Ureter (tissue), 1 donor: ENCODE measurements at places on chromosomes 16 and 17. TPM values are rescaled to one million over a fixed set of nuclear protein-coding genes. Genes with fewer than 3 reads are reported as not detected.

GRCh38 chr17:76367642-76368041 lies 13.9 kb upstream of the PRPSAP1 start:
- DNase-seq: no peak

DNA sequence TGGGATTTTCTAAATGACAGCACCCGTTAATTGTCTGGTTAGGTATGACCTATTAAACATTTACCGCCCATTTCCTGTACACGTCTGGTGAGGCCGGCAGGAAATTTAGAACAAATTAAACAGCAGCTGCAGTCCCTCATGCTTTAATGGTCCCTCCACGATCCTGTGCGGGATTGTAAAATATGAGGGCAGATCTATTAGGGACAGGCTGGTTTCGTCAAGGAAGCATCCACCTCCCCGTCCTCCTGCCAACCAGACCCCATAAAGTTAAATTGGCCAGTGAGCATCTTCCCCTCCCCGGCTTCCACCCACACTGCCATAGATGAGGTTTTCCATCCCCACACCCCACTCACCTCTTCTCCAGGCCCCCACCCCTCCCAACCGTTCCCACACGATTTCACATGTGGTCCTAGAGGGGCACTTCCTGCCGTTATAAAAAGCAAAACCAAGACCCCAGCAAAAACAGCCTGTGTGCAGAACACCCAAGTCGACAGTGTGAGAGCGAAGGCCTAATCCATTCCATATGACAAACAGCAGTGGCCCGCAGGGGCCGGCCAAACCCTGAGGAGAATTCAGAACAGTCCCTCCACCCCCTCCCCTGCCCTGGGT lies 331.9 kb downstream of the FOXL1 start:
- no peak for DNase-seq

DNA sequence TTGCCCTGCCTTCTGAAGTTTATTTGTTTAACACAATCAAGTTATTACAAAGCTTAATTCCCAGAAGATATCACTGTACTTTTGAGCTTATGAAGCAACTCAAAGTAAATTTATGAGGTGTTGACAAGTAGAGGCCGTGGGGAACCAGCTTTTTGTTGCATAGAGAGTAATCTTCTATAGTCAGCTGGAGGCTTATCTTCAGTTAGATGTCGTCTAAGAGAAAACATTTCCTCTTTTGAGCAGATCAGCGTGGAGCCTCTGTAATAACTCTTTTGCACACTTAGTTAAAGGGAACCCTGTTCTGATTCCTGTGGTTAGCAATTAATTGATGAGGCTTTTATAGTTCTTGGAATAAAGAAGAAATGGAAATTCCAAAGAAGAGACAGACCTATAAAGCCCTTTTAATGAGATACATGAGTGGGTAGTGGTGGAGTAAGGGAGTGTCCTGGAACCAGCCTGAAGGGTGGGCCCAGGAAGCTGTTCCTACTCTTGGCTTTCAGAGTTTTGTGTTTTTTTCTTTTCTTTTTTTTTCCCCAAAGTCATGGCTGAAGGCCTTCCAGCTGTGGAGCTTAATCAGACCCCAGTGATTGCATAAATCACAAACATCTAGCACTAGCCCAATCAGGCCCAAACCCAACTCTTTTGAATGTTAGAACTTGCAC lies 28.9 kb upstream of the MAP3K14 start:
- no peak for DNase-seq

DNA sequence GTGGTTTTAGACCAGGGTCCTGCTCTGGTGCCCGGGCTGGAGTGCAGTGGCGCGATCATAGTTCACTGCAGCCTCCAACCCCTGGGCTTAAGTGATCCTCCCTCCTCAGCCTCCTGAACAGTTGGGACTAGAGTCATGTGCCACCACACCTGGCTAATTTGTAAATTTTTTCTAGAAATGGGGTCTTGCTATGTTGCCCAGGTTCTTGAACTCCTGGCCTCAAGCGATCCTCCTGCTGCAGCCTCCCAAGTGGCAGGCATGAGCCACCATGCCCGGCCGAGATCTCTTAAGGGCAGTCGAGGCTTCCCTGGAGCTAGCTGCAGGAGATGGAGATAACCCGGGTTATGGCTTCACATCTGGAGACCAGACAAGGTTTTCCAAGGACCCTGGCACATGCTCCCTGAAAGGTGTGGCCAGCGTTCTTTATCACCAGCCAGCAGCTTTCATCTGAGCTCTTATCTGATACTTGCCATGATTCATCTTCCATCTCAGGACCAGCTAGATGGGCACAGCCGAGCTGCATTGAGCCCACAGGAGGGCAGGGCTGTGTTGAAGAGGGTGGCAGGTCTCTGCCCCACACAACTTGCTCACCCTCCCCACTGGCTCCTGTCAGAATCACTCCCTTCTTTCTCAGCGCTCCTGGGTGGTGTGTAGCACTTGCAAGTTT lies 28.6 kb downstream of the SCNN1B start:
- no peak for DNase-seq

DNA sequence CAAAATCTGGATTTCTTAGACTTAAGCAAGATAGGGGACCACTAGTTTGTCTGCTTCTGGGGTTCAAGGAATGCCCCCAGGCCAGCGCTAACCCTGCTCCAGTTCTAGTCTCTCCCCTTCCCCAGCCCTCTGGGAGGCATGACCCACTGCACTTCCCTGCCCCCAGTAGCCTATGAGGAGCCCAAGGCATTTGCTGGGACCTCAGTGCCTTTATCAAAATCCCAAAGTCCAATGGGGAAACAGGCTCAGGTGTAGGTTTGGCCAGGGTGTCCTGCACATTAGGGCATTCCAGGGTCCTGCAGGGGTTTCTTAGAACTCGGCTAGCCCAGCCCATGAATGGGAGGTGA lies 1.2 kb downstream of the IL4R start:
- no peak for DNase-seq

DNA sequence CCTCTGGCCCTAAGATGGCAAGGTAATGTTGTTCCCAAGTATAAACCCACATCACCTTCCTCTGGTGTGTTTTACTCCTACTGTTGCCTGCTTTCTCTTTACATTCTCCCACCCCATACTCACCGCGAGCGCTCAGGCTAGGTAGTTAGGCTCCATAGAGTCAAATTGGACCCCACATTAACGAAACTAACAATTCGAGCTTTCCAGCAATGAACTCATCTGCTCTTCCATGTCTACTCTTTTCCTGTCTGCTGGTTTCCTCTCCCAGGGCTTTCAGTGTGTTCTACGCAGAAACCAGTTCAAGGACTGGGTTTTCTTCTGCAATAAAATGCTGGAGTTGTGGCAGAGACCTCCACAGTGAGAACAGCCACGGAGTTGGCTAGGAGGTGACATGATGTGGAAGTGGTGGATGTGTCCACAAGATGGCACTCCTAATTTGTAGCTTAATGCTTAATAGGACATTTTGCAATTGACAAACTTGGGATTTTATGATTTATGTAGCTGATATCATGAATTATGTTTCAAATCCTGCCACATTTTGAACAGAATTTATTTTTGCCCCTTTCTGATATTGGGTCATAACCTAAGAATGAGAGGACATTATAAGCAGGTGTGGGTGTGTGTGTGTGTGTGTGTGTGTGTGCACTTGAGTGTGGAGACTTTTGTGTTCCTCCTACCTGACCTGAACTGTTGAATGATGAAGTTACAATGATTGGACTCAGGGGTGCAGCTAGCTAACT lies 2.2 kb upstream of the UQCRC2 start:
- no peak for DNase-seq

DNA sequence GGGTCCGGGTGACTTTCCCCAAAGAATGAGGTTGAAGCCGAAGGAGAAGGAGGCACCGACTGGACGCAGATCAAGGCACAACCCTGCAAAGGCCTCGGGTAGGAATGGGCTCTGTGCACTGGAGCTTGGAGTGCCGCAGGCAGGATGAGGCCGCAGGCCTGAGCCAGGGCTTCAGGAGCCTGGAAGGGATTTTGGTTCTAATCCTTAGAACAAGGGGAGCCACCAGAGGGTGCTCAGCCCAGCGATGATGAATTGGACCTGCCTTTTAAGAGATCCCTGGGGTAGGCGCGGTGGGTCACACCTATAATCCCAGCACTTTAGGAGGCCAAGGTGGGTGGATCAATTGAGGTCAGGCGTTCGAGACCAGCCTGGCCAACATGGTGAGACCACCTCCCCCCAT lies 8.1 kb downstream of the CIBAR2 start:
- no peak for DNase-seq

Gene ENPP7
- total RNA-seq: 0.18 TPM

Gene KRT20
- total RNA-seq: 4.7 TPM
